Esophagus muscularis mucosa (tissue), 4 donors: ENCODE measurements at places on chromosomes 11 and 22. TPM values are rescaled to one million over a fixed set of nuclear protein-coding genes. Genes with fewer than 3 reads are reported as not detected.
A peak's percentile ranks its signal among the peaks of the same experiment; 100 is the strongest.

- no peak overlapping the region for H3K27ac ChIP-seq
- no peak overlapping the region for H3K4me3 ChIP-seq
- no peaks in the 10 kb centered on the region for H3K27me3 ChIP-seq
- no peak for DNase-seq
- peaks cover 72% of the 10 kb centered on the region for H3K4me1 ChIP-seq
- H3K36me3 ChIP-seq: peaks cover 38% of the 10 kb centered on the region
Measured at GRCh38 chr22:24550028-24550901, 4.7 kb downstream of the GUCD1 start.

DNA sequence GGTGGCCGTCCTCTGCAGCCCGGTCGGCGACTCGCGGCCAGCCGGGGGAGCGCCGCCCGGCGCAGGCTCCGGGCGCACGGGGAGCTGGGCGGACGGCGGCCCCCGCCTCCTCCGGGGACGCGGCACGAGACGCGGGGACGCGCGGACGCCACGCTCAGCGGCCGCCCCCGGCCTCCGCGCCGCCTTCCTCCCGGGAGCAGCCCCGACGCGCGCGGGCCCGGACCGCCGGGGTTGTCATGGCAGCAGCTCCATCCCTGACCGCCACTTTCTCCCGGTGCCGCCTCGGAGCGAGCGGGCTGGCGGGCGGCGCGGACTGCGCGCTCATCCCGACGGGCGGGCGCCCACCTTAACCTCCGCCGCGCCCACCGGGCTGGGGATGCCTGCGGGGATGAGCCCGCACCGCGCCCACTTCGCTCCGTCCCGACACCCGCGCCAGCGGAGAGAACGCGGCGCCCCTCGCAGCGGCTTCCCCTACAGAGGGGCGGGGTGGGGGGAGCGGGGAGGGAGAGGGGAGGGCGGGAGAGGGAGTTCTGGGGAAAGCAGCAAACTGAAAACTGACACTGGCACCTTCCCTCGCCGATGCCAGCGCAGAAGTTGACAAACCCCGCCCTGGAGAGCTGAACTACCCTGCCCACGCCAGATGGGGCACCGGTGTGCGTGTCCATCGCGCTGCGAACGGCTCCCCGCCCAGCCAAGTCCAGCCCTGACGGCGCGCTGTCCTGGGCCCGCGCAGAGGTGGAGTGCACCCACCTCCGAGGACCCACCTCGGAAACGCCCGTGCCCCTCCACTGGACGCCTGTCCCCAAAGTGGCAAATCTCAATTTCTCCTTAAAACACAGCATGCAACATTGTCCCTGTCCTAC lies 588.4 kb downstream of the OPCML start:
- H3K27me3 ChIP-seq: peaks cover 50% of the 10 kb centered on the region
- peak overlapping the region; percentile 52 for H3K4me3 ChIP-seq
- no peaks in the 10 kb centered on the region for H3K4me1 ChIP-seq
- no peak overlapping the region for H3K27ac ChIP-seq

DNA sequence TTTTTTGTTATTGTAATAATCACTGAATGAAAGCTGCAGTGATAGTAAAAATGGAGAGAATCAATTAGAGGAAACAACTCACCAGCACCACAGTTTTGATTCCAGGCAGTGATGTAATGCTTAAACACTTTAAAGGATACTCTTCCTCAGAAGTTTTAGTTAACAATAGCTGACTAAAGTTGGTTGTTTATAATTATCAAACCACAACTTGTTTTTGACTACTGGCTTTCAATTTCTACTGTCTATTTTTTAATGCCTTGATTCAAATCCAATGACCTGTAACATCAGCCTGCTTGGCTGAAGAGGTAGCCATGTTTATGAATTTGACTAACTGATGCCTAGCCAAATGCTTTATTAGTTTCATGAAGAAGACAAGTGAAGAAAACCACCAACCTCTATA lies 18.2 kb upstream of the CASP12 start:
- no peaks in the 10 kb centered on the region for H3K36me3 ChIP-seq
- H3K27ac ChIP-seq: peak overlapping the region; percentile 75
- no peaks in the 10 kb centered on the region for H3K27me3 ChIP-seq
- H3K4me1 ChIP-seq: peaks cover 16% of the 10 kb centered on the region

Gene ZNF280A
- total RNA-seq: not detected
